Activated CD4-positive, alpha-beta T cell treated with anti-CD3 and anti-CD28 coated beads, Interleukin-2, amount 50 U/mL, for 24 hours (primary cell): ENCODE measurements at places on chromosomes 7 and 10.

DNA sequence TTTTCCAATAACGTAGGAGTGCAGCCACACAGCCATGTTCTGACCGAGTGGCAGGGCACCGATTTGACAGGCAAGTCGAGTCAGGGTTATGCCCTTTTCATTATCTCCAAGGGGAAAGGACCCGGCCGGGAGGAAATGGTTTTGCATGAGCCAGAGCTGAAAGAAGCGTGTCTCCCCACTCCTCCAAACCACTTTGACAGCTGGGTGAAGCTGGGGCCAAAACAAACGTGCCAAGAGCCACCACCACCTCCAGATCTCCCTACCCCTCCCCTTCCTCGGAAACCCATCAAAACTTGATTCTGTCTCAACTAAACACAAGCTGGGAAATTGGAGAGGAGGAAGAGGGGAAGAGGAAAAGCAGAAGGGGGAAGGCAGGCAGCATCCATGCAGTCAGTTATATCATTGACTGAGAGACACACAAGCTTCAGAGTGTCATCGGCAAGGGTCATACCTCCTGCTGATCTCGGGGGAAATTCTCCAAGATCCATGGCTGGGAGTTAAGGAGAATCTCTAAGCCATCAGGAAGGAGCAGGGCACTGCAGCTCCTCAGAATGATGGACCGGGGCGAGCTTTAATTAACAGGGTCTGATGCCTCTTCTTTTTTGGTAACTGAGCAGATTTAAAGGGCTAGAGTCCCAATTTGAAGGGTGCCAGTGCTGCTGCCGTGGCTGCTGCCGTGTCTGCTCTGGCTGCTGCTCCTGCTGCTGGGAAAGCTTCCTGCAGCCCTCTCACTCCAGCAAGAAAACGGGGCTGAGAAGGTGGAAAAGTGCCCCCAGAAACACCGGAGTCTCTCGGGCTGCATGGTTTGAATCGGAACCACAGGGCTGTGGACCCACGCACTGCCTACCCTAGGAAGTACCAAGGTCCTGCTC lies 34.7 kb upstream of the CALN1 start:
- DNase-seq: no peak

DNA sequence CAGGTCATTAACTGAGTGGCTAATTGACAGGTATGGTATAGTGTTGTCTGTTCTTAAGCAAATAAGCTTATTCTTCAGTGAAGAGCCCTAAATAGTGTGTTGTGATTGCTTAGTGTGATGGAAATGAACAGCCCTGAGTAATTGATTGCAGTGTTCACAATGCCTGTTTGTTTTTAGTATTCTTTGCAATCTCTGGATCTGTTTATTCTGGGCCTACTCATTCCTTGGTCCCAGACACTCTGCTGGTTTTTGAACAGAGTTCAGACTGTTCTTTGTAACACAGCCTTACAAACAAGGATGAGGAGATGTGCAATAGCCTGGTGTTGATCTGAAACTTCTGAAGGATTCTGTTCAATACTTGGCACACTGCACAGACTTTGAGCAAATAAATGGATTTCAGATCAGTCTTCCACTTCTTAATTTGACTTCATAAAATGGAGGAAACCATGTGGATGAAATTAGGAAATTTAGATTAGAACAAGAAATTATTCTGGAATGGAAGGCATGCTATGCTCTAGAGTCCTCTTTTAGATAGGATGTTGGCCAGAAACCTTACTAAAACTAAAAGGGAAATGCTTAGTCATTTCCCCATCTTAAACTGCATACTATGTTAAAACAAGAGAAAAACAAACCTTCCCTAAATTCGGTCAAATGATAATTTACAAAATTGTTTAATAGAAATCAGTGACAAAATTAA lies 444.2 kb upstream of the SEMA3D start:
- no peak for DNase-seq

- DNase-seq: no peak
These were observed 86.3 kb downstream of the ALOX5 start for GRCh38 chr10:45460235-45460878.

- DNase-seq: peak; percentile 59
These were observed 760 bp downstream of the CBX3 start for GRCh38 chr7:26202019-26202990.

DNA sequence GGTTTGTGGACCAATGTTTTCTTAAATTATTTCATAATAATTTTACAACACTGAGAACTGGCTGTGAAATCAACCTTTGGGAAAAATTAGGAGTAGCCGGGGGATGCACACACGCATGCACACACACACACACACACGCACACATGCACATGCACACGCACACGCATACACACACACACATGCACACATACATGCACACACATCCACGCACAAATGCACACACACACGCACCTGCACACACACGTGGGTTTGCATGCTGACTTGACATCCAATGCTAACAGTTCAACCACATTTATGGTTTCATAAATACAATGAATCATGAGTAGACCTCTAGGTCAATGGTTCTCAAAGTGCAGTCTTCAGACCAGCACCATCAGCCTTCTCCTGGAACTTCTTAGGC lies 354.1 kb downstream of the DPP6 start:
- no peak for DNase-seq

DNA sequence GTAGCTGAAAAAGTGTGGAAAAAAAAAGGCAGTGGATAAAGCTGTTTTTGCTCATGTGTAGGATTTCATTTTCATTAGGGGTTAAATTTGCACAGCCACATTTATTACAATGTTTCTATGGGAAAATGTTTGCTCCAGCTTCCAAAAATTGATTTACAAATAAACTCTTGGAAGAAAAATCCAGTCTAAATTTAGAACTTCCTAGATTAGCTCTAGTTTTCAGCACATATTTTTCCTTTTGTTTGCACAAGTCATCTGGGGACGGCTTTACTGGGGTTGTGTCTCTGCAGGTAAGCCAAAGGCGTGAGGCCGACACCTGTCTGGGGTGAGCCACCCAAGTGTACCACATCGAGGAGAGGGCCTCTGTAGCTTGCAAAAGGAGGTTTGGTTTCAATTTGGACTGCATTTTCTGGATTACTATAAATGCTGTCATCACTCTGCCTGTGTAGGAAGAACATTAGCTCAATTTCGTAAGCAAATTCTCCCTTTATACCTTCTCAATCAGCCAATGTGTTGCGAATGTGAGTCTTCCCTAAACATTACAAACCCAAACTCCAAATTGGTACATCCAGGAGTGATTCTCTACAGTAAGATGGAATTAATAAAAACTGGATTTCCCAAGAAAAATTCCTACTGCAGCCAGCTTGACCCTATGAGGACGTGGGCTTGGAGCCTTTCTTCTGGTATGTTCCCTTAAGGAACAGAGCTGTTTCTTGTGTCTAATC lies 89.5 kb upstream of the ZNF438 start:
- DNase-seq: no peak

- DNase-seq: no peak
These were observed 31.3 kb upstream of the CXCL12 start for GRCh38 chr10:44416021-44416771.

DNA sequence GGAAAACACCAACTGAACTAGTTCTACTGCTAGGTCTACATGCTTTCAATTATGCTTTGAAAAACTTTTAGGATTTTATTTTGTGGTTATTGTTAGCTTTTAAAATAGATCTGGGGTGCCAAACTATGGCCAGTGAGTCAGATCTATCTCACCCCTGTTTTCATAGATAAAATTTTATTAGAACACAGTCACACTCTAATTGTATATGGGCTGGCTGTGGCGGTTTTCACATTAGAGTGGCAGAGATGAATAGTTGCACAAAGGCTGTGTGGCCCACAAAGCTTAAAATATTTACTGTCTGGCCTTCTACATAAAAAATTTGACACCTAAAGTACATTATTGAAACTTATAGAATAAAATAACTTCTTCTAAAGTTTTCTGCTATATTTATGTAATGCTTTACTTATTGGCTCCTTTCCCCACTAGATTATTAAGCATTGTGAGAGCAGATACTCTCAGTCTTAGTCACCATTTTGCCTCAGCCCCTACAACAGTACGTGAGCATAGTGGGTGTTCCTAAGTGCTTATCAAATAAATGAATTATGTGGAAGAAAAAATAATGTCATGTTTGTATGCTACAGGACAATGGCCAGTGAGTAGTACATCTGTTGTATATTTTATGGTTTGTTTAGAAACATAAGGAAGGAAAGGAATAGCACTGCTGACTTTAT lies 5.4 kb upstream of the SUV39H2 start:
- DNase-seq: no peak

- no peak for DNase-seq
These were observed 32.2 kb downstream of the VWA2 start for GRCh38 chr10:114271075-114271778.

DNA sequence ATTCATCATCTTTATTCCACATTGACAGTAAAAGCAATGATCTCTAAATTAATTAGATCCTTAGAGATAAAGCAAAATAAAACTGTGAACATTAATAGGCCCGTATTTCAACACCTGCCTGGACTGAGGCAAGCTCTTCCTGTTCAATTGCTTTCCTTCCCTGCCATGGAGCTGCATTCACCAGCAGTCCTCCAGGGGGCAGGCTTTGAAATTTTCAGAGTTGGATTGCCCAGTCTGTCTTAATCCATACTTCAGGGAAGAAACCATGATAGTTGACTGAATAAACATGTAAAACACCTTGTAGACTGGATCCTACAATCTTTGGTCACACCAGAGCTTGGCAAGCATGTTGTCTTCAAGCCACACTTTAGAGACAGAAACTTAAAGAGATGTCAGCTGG lies 936.6 kb downstream of the NRG3 start:
- DNase-seq: no peak

DNA sequence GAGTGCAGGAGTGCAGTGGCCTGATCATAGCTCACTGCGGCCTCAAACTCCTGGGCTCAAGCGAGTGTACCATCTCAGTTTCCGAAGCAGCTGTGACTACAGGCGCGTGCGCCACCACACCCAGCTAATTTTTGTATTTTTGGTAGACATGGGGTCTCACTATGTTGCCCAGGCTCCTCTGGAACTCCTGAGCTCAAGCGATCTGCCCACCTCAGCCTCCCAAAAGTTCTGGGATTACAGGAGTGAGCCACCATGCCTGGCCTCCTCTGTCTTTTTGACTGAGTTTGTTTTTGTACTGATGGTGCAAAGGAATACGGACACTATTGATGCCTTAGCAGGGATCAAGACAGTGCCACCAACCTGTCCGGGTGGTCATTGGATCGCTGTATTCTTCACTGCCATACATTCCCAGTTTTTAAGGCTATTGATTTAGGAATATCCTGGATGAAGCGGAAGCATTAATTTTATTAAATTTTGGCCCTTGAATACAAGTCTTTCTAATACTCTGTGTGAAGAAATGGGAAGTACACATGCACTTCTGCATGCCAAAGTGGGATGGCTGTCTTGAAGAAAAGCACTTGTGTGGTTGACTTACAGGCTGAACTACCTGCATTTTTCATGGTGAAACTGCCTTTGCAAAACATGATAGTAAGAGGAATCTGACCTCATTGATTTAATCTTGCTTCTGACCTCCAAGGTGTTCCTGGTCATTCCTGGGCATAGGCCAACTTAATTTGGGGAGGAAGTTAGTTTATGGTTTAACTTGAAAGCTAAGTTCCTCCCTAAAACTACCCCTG lies 2.1 kb upstream of the CUL2 start:
- no peak for DNase-seq

DNA sequence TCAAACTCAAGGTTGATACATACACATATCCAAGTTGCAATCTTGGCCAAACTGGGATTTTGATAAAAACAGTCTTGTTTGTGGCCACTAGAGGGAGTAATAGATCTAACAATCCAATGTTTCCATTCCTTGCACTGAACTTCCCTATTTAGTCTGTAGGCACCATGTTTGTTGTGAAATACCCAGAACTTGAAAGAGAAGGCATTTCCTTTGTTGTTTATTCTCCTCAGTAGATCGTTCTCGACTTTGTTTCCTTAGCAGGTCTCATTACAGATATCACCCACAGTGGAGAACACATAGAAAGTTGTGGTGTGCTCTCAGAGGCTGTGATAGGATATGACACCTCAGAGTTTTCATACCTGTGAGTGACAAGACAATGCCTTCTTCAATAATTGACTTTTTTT lies 70.3 kb upstream of the MXI1 start:
- peak; percentile 21 for DNase-seq

DNA sequence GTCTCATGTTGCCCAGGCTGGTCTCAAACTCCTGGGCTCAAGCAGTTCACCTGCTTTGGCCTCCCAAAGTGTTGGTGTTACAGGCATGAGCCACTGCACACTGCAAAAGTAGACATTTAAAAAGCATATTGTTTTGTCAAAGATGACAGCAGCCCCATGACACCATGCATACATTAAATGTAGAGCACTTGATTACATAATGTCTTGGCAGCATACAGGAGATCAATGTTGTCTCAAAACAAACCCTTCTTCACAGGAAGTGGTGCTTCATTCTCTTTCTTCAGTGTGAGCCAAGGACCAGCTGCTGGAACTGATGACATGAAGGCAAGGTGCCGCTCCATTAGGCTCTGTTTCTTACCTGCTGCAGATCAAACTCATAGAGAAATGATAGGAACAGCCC lies 218.4 kb downstream of the KLF6 start:
- DNase-seq: no peak

- DNase-seq: no peak
These were observed 221.7 kb downstream of the PLXNA4 start for GRCh38 chr7:132354527-132354926.

DNA sequence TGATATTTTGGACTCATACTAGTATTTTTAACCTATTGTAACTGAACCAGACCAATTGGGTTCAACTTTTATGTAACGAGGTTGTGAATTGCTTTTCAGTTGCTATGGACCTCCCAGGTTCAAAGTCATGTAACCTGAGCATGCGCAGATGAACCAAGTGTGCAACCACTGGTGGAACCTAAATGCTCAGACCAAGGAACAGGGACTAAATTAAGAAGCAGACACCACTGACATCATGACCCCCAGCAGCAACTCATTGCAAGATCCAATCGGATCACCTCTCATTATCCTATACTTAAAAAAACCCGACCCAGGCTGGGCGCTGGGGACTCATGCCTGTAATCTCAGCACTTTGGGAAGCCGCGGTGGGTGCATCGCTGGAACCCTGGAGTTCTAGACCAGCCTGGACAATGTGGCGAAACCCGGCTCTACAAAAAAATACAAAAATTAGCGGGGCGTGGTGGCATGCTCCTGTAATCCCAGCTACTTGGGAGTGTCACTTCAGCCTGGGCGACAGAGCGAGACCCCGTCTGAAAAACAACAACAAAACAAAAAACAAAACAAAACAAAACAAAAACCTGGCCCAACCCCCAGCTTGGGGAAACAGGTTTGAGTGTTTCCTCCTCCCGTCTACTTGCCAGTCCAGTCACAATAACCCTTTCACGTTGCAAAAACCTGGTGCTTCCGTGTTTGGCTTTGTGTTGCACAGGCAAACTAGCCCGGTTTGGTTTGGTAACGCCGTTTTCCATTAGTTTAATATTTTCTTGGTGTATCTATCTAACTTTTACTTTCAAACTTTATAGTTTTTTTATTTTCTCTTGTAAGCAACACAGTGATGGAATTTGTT lies 11.3 kb upstream of the ZNF518A start:
- DNase-seq: no peak

- DNase-seq: no peak
These were observed 424.2 kb upstream of the CNTNAP2 start for GRCh38 chr7:145692237-145692950.
